Activated T-cell treated with anti-CD3 and anti-CD28 coated beads for 1 hour (primary cell): ENCODE measurements at places on chromosomes 6 and 20.

DNA sequence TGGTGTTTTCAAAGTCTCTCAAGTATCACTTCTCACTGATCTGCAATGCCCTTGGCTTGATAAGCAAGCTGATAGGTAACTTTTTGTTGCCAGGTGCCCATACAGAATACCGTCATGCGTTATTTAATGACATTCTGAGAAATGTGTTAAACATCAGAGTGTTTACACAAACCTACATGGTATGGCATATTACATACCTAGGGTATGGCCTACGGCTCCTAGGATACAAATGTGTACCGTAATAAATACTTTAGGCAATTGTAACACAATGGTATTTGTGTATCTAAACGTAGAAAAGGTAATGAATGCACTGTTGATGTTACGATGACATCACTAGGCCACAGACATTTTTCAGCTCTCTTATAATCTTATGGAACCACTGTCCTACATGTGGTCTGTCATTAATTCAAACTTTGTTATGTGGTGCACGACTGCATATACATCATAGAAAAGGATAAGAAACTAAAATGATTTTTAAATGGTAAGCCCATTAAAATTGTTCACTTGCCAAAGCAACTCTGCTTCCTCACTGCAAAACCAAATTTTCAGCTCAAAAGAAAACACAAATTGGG lies 35.7 kb downstream of the CSNK2A1 start:
- no peak for DNase-seq

DNA sequence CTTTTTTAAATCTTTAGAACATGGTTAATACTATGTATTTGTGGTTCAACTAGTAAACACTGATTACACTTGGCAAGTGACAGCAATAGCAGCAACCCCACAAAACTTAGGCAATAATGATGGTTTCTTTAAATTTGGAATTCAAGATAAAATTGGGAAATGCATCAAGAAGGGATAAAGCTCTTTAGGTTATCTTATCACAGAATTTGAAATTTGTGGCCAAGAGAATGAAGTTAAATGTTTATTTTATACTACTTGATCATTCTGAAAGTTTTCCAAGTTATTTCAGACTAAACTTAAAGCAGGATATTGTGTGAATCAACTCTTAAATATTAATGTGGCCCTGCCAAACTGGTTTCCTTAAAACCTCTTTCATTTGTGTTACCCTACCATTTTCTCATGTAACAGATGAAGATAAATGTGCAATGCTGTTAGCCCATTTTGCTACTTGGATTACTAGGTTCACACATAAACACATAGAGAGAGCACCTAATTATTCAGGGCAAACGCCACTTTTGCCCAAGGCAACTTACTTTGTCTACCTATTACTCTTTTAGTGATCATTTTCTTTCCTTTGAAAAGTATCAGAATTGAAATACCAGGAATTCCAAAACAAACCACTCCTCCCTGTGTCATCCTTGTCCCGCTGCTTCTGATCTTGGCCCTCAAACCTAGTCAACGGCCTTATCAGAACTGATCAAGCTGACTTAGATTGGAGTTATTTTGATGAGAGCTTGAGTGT lies 186.7 kb upstream of the TENT5A start:
- DNase-seq, result no peak

- no peak for DNase-seq
These were observed 8.7 kb upstream of the ATXN1 start for GRCh38 chr6:16769986-16770376.

DNA sequence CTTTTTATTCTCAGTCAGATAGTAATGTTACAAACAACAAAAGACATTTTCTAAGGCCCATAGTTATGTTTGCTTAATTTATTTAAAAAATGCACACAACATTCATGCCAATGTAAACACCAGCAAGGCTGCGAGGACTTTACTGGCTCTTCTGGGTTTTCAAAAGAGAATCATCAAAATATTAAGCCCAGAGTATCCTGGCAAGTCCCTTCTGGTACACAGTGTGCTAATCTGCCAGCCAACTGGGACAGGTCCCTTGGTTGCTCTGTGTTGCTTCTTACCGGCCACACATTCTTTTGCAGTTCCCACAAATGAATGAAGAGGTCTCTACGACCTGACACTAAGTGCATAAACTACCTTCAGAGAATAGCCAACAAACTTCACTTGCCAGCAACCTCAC lies 42.6 kb upstream of the SPDEF start:
- no peak for DNase-seq

DNA sequence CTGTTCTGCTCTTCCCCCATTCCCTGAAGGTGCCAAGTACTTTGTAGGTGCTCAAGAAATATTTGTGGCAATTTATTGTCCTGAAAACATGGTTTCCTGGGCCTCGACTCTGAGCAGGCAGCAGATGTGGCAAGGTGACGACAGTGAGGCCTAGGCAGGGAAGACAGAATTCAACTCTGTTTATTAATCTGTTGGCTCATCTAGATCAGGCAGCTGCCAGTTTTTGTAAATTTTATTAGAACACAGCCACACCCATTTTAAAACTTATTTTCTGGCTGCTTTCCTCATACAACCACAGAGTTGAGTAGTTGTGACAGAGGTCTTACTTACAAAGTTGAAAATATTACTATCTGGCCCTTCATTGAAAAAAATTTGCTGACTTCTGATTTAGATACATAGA lies 24.5 kb downstream of the MAPK14 start:
- DNase-seq, result no peak

DNA sequence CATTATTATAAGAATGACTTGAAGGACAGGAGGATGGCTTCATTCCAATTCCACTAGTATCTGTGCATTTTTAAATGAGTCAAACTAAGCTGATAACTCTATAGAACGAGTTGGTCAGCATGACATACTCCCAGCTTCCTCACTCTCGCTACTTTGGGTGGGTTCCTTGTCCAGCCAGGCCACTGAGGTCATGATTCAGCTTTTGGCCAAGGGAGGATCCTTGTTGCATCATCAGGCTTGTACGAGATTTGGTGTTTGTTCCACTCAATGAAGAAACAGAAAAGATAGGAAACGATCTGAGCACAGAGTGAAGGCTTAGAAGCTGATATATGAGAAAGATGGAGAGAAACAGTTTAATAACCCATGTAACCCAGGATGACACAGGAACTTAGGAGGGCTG lies 19.8 kb downstream of the NEDD9 start:
- no peak for DNase-seq

- DNase-seq, result no peak
These were observed 48.6 kb upstream of the EMILIN3 start for GRCh38 chr20:41415191-41415590.

- DNase-seq, result no peak
These were observed 97.9 kb downstream of the L3MBTL3 start for GRCh38 chr6:130116273-130116672.

GRCh38 chr6:27176523-27177484 lies 70.7 kb upstream of the PRSS16 start:
- DNase-seq, result peak; percentile 70

DNA sequence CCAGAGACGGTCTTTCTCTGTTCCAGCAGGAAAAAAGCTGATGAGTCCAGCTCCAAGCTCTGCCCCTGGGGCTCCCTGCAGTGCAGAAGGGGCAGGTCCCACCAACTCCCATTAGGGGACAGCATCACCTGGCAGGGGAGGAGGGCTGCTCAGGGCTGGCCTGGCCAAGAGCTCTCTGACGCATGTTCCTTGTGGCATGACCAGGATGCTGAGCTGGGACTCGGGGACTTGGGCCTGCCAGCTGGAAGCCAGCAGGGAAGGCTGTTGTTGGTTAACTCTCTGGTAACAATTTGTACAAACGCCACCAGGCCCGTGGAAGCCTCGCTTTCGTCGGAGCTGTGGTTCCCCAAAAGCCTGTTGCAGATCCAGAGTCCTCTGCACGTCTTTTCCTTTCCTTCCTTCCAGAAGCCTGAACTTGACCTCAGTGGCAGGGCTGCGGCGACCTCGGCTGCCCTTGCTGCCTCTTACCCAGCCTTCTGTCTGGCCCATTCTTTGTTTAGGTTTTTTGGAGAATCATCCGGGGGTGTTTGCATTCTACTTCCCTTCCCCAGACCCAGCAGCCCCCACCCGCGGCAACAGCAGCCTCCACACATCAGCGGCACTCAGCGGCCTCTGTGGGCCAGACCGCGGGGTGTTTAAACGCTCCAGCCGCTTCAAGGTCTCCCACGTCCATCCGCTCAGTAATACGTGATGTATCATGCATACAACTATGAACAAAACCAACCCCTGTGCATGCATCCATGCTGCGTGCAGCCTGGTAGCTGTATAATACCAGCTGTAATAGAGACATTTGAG lies 63.3 kb downstream of the GNAS-AS1 start:
- DNase-seq, result no peak

- no peak for DNase-seq
These were observed 74.6 kb downstream of the DTD1 start for GRCh38 chr20:18662279-18663040.

GRCh38 chr6:148263961-148264360 lies 78.7 kb upstream of the SASH1 start:
- no peak for DNase-seq

GRCh38 chr6:159983641-159984080 lies 14.8 kb downstream of the IGF2R start:
- no peak for DNase-seq

DNA sequence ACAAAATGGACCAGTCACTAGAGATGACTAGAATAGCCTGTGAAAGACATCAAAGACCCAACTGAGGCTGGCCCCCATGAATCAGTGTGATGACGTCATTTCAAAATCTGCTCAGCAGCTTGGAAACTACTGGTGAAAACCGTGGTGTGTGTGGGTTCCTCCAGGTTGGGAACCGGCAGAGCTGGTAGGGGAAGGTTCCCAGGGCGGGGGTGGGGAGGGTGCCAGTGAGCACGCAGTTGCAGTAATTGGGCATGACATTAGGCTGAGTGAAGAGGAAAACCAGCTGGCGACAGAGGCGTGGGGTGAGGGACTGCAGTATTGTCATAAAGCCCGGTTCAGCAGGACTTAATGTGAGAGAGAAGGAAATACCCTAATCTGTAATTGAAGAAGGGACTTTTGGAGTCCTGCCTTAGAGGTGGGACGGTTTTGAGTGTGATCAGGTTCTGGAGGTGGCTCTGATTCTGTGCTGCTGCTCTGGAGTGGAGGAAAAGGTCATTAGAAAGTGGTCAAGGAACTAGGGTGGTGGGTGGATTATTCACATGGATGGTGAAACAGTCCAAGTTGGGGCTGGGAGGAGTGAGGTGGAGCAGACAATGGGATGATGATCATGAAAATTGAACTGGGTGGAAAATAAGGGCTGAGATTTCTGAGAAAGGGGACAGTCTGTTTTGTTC lies 52.0 kb upstream of the MTHFD1L start:
- DNase-seq, result no peak

DNA sequence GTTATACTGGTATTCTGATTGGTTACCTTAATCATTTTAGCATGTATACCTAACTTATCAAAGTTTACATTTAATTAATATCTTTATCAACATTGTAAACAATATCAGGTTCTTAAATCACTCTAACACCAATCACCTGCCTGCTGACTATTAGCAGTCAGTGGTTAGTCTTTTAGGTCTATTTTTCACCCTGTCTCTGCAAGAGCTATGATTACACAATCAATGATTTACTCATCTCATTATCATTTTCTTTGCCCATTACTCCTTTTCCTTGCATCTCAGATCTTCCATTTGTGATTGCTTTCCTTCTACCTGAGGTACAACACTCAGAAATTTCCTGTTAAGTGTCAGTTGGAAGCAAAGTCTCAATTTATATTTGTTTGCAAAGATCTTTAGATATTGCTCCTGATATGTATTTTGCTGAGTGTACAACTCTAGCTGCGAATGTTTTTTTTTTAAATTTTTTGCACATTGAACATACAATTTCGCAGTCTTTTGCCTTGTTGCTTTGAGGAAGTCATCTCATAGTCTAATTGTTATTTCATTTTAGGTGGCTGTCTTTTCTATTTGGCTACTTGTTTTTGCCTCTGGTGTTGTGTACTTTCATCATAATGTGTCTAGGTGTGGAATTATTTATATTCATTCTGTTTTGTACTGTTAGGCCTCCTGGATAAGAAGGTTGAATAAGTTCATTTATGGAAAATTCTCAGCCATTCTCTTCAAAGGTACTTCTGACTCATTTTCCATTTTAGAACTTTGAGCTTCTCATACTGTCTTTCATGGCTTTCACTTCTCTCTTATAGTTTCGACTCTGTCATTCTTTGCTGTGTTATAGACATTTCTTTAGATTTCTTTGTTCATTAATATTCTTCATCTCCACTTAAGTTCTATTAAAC lies 104.9 kb upstream of the CEP162 start:
- no peak for DNase-seq

GRCh38 chr6:7271205-7271534 lies 41.8 kb downstream of the SSR1 start:
- no peak for DNase-seq

GRCh38 chr20:13159889-13160288 lies 61.2 kb upstream of the ISM1 start:
- no peak for DNase-seq

DNA sequence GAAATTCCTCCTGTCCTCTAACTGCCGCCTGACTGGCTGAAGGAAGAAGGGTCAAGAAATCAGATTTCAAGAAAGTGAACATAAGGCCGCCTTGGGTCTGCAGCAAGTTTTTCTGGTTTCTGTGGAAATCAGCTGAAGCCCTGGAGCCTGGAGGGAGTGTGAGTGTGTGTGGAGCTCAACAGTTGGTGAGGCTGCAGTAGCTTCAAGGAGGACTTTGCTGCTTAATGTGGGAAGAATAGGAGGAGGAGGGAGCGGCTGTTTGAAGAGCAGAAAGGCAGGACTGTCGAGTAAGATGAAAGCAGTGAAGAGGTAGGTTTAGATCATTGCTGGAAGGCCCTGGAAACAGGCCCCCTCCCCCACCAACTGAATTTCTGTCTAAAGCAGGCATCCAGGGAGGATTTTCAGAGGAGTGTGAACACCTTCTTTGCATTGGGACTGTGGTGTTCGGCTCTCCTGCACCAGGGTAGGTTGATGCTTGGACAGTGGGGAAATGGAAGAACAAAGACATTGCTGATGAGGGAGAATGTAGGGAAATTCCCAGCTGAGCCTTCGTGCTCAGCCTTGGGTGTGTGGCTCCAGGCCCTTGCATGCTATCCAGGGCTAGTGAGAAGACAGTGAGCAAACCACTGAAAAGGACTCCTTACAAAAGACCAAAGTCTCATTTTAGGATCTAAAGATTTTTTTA lies 79.5 kb upstream of the VSTM2L start:
- DNase-seq, result no peak

GRCh38 chr6:8110725-8111124 lies 8.4 kb upstream of the EEF1E1 start:
- no peak for DNase-seq

GRCh38 chr6:13559251-13559650 lies 15.2 kb upstream of the SIRT5 start:
- DNase-seq, result no peak

- DNase-seq, result no peak
These were observed 453.1 kb upstream of the SLC35B3 start for GRCh38 chr6:8888468-8888867.

DNA sequence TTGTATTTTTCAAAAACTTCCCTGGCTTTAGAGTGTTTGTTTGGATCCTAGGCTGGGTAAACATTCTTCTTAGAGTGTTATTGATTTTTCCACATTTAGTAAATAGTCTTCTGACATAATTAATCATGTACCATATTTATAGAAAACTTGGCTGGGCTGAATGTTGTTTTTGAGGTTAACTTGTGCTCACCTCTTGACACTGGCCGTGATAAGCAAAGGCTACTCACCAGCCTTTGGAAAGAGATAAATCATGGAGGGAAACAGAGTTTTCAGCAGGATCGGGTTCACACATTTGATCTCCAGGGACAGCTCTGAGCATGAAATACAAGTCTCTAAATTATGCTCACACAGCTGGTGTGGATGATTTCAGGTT lies 6.2 kb upstream of the CD93 start:
- no peak for DNase-seq

- DNase-seq, result no peak
These were observed 8.0 kb upstream of the IDH3B start for GRCh38 chr20:2671977-2672376.

- no peak for DNase-seq
These were observed 38.2 kb upstream of the SLCO4A1 start for GRCh38 chr20:62603907-62604785.
